ENCODE measurements at places on chromosomes 3 and 15.

DNA sequence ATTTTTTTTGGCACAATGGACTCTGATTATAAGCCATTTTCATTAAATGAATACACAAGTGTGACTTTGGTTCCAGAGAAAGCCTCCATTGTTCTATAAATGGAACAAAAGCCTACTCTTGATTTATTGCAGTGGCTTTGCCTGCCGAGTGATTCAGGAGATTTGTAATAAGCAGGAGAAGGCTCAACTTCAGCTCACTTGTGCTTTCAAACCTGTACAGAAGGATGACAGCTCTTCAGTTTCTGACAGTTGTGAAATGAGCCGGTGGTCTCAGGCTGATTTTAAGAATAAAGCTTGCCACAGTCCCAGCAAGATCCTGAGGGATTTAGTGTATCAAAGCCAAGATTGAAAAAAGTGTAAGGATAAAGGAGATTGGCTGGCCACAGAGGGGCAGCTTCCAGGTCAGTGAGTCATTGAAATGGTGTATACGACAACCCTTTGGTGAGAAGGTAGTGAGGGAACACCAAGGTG, 438.8 kb upstream of the TGFBR2 start:
- DNase-seq, result no peak

- no peak for DNase-seq
These were observed 130.4 kb upstream of the PLXNA1 start for GRCh38 chr3:126852511-126852910.

DNA sequence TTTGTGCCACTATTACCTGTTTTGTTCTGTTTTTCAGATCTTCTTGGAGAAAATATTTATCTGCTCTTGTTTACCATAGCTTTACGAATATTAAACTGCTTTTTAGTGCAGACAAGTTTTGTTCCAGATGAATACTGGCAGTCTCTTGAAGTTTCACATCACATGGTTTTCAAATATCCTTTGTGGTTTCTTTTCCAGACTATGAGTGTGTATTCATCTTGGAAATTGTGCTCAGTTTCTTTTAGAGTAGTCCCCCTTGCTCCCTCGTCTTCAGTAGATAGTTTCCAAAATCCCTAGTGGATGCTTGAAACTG, 1.2 kb downstream of the PIGB start:
- DNase-seq, result no peak

- DNase-seq, result peak; percentile 88
These were observed 13.8 kb downstream of the BDH1 start for GRCh38 chr3:197541756-197542539.

DNA sequence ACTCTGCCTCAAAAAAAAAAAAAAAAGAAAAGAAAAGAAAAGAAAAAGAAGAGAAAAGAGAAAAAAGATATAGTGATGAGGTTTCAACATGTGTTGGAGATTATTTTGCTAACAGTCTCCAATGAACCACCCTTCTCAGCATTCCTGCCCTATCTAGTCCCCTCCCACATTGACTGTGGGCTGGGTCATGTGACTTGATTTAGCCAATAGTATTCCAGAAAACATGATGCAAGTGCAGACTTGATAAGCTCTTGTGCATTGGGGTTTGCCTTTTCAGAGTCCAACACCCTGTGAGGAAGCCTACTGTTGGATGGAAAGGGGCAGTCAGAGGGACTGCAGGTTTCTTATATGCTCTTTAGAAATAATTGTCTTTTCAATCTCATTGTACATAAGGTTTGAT, 37.8 kb upstream of the MED12L start:
- peak; percentile 14 for DNase-seq

- no peak for DNase-seq
These were observed 89.7 kb upstream of the FHIT start for GRCh38 chr3:61340931-61341461.

DNA sequence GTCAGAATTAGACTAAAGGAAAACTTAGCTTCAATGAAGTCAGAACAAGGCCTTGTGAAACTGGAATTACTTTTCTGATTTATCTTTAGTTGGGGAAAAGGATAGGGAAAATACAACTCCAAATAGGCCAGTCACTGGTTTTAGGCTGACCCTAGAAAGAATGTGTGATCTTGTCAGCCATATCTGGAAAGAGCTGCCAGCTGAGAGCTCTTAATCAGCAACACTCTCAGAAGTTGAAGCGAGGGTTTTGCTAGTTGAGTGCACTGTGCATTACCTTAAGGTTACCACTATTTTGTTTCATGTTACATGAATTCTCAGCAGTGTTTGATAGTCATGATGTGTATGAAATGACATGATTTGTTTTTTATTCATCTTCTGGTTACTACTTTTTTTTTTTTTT, 905.3 kb upstream of the ALCAM start:
- DNase-seq, result no peak

- DNase-seq, result peak; percentile 18
These were observed 1.9 kb downstream of the FSD2 start for GRCh38 chr15:82803793-82804574.

DNA sequence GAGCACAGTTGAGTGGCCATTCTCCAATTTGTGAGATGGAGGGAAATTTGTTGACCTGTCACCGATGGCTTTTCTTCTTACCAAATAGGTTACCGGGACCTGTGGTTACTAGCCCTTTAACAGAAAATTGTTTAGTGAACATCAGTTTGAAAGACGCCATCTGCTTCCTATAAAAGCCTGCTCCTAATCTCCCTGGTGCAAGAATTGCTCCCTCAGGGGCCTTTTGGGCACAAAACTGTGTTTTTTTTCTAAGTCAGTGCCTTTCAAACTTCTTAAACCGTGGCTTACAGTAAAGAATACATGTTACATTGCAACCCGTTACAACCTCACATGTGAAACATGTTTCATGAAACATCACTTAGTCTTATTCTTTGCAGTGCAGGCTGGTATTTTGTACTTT, 15.0 kb downstream of the CACNA2D3 start:
- no peak for DNase-seq

- peak; percentile 68 for DNase-seq
These were observed 401.9 kb upstream of the IL12A start for GRCh38 chr3:159586571-159587202.

DNA sequence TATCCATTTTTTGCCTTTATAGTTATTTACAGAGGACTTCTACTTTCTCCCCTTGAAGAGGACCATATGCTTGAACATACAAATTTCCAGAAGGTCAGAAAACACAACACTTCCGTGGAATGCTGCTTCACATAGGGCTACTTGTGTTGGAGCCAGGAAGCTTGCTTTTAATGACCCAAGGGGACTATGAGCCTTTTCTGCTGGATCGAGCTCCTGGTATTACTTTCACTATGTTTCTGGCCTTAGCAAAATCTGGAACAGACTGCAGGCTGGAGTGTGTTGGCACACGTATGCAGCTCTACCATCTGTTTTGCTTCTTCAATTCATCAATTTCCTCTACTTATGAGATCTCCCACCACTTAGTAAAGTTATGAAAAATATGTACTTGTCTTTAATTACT, 69.3 kb upstream of the CBLB start:
- DNase-seq, result peak; percentile 81

DNA sequence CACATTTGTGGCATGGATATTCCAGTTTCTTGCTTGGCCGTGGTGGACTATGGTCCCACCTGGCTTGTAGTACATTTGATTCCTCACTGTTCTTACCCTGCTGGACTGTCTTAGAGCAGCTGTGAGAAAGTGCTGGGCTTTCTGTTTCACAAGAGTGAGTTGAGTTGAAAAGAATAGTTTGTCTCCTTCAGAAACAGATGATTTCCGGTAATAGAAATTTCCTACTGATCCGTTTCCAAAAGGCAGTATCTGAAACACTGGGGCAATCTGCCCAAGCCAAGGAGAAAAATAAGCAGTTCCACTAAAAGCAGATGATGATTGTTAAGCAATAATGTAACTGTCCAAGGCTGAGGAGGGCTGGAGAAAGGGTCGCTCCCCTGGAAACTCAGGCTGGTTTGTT, 96.0 kb downstream of the SUCLG2 start:
- DNase-seq, result peak; percentile 71

DNA sequence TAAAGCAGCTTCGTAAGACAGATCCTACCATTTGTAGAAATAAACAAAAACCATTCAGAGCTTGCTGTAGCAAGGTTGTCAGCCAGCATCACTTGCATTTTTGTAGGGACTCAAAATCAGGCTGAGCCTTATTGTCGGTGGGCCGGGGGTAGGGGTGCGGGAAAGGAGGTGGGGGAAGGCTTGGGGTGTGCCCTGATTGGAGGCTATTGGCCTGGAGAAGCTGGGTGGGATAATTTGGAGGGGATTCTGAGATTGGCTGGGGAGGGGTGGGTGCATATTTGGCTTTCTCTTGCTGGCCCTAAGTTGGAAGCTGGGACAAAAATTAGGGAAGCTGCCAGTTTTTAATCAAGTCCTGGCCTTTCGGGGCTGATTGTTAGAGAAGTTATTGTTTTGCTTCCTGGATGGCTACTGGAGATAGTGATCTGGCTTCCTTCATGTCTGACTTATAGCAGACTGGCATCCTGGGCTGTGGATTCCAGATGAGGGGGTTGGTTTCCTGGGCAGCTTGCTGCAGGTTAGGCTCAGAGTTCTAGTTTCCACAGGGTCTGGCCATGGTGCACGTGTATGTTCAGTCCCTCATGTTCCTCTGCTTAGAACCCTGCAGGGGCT, 22.8 kb downstream of the STOML1 start:
- DNase-seq, result no peak

DNA sequence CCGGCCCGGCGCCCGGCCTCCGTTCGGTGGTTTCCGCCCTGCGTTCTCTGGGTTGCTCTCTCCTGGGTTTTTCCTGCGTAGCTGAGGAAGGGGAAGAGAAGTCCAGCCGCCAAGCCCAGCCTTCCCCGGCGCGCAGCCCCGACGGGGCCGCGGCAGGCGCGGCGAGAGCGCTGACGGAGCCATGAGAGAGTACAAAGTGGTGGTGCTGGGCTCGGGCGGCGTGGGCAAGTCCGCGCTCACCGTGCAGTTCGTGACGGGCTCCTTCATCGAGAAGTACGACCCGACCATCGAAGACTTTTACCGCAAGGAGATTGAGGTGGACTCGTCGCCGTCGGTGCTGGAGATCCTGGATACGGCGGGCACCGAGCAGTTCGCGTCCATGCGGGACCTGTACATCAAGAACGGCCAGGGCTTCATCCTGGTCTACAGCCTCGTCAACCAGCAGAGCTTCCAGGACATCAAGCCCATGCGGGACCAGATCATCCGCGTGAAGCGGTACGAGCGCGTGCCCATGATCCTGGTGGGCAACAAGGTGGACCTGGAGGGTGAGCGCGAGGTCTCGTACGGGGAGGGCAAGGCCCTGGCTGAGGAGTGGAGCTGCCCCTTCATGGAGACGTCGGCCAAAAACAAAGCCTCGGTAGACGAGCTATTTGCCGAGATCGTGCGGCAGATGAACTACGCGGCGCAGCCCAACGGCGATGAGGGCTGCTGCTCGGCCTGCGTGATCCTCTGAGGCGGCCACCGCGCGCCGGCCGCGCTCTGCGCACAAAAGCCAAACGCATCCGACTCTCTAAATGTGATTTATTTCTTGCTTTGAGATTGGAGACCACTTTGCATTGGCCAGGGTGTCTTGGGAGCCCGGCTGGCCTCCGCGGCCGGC, 727 bp downstream of the RAP2B start:
- peak; percentile 53 for DNase-seq

DNA sequence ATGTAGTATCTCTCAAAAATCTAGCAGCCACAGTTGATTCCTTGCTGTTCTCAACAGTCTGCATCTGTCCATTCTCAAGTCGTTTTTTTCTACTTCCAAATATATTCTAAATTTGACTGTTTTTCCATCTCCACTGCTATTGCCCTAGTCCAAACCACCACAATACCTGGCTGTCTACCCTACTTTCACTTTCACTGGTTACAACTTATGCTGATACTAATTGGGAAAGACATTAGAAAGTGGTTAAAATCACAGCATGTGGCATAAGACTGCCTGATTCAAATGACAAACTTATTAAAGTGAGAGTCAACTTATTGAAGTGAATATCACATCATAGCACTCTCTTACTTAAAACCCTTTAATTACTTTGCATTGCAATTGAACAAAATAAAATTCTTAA, 72.6 kb downstream of the CHST2 start:
- no peak for DNase-seq

DNA sequence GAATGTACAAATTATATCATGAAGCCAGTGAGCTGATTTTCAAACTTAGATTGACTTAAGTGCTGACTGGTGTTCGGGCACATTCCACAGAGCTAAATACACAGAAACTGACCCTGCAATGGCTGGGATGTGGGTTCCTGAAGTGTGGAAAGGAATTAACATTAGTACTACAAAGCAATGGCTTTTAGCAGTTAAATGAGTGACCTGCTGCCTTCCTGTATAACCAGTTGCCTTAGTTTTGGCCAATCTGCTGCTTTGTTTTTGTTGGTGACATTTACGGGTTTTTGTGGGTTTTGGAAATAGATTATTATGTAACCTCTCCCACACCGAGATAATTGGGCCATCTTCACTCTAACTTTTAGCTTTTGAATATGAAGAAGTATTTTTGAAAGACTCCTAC, 2.4 kb upstream of the SKIC8 start:
- DNase-seq, result no peak

DNA sequence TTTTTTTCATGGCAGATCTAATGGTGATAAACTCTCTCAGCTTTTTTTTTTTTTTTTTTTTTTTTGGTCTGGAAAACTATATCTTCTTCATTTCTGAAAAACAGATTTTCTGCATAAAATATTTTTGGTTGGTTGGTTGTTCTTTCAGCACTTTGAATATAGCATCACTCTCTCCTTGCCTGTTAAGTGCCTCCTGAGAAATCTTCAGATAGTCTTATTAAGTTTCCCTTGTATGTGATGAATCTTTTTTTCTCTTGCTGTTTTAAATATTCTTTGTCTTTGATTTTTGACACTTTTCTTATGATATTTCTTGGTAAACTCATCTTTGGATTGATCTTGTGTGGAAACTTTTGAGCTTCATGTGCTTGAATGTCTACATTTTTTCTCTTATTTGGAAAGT, 44.2 kb upstream of the OSTN start:
- DNase-seq, result no peak

GRCh38 chr3:165641569-165642310, 195.5 kb downstream of the BCHE start:
- peak; percentile 2 for DNase-seq

GRCh38 chr3:5264896-5265770, 77.6 kb downstream of the EDEM1 start:
- no peak for DNase-seq

- DNase-seq, result no peak
These were observed 107.4 kb upstream of the FOXB1 start for GRCh38 chr15:59896663-59897074.
